ENCODE measurements at places on chromosomes 12 and 14. TPM values are rescaled to one million over a fixed set of nuclear protein-coding genes. Genes with fewer than 3 reads are reported as not detected.

Gene NXPH4
- 2.4 TPM for total RNA-seq

DNA sequence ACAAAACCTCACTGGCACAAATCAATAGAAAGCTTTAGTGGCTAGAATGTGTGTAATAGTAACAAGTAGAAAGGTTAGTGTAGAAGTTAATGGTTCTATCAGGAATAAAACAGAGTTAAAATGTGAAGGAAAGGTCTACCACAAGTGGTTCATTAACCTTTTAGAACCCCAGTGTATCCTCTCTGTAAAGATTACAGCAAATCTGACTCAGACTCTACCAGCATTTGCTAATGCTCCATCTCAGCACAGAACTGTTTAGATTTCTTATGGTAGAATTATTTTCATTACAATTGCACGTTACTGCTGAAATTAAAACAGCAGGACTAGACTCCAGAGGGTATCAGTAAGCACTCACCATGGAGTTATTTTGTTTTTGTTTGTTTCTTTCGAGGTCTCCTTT is 609.0 kb upstream of the LMO3 start:
- DNase-seq, result no peak

DNA sequence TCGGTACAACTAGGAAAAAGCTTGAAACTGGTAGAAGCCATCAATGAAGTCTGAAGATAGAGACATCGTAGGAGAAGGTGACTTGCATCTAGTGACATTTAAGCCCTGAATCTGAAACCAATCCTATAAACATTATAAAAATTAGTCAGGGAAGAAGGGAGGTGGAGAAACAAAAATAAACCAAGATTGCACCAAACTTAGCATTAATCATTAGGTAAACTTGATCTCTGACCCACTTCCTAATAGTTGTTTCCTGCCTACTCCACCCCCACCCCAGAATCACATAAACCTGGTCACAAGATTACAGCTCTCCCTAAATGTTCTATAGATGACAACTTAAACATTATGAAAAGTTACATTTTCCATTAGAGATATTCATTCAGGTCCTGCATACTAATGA is 40.4 kb downstream of the TSPAN19 start:
- no peak for DNase-seq

GRCh38 chr12:93102744-93103143 is 173.6 kb upstream of the EEA1 start:
- DNase-seq, result no peak

- DNase-seq, result no peak
Observed at GRCh38 chr12:47099610-47100009, 19.9 kb upstream of the AMIGO2 start.

Gene SEL1L
- total RNA-seq, result 56.5 TPM

Gene A2M
- total RNA-seq, result 3.4 TPM

Gene C12orf60
- 1.3 TPM for total RNA-seq

GRCh38 chr12:49776413-49776812 is 35.1 kb downstream of the TMBIM6 start:
- peak; percentile 64 for DNase-seq

GRCh38 chr12:117774941-117775775 is 193.6 kb downstream of the KSR2 start:
- DNase-seq, result no peak

Gene OTX2
- not detected for total RNA-seq

GRCh38 chr14:37124614-37125013 is 47.8 kb downstream of the SLC25A21 start:
- no peak for DNase-seq

Gene GPD1
- total RNA-seq, result 0.33 TPM

GRCh38 chr12:15272376-15272775 is 49.9 kb upstream of the PTPRO start:
- no peak for DNase-seq

Gene SCARB1
- total RNA-seq, result 10.8 TPM

Gene RD3L
- total RNA-seq, result not detected

Measured in activated naive CD8-positive, alpha-beta T cell treated with anti-CD3 and anti-CD28 coated beads, Interleukin-2, amount 10 ng/mL, durations not matched to agents 7 days and 5 days (primary cell).